ENCODE measurements at places on chromosomes 3 and 15. TPM values are rescaled to one million over a fixed set of nuclear protein-coding genes. Genes with fewer than 3 reads are reported as not detected.

DNA sequence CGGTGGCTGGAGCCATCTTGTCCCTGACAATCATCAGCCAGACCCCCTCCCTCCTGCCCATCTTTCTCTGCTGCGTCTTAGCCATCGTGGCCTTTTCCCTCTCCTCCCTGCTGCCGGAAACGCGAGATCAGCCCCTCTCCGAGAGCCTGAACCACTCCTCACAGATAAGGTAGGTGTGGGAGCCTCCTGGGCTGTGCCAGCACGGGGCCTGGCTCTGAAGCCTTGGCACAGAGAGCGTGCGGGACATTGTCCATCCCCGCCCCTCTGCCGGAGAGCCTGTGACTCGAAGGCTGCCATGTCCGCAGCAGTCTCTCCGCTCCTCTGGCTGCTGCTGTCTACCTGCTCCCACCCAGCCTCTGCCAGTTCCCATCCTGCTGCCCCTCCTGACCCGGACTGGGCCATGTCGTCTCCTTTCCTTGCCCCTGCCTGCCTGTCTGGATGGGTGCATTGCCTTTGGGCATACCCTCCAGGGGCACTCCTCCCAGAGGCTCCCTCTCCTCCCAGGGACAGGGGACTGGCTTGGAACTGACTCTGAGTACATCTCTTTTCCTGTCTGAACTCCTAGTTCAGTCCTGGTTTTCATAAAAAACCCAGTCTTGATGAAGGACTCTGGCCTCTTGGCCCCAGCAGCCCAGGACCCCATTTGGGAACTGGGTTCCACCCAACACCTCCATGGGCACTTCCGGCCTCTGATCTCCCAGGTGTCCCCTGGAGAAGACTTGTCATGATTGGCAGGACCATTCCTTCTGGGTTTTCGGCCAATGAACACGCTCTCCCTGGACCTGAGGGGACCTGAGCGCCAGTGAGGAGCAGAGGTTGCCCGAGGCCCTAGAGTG, 30.0 kb upstream of the XYLB start:
- no peaks in the 10 kb centered on the region for H3K4me1 ChIP-seq
- H3K36me3 ChIP-seq = no peaks in the 10 kb centered on the region
- no peak overlapping the region for H3K27ac ChIP-seq

- H3K27ac ChIP-seq = no peak overlapping the region
- no peak overlapping the region for H3K4me3 ChIP-seq
- DNase-seq = no peak
- no peaks in the 10 kb centered on the region for H3K27me3 ChIP-seq
- peaks cover 81% of the 10 kb centered on the region for H3K4me1 ChIP-seq
Measured at GRCh38 chr15:68808091-68808490, 12.6 kb downstream of the ANP32A start.

DNA sequence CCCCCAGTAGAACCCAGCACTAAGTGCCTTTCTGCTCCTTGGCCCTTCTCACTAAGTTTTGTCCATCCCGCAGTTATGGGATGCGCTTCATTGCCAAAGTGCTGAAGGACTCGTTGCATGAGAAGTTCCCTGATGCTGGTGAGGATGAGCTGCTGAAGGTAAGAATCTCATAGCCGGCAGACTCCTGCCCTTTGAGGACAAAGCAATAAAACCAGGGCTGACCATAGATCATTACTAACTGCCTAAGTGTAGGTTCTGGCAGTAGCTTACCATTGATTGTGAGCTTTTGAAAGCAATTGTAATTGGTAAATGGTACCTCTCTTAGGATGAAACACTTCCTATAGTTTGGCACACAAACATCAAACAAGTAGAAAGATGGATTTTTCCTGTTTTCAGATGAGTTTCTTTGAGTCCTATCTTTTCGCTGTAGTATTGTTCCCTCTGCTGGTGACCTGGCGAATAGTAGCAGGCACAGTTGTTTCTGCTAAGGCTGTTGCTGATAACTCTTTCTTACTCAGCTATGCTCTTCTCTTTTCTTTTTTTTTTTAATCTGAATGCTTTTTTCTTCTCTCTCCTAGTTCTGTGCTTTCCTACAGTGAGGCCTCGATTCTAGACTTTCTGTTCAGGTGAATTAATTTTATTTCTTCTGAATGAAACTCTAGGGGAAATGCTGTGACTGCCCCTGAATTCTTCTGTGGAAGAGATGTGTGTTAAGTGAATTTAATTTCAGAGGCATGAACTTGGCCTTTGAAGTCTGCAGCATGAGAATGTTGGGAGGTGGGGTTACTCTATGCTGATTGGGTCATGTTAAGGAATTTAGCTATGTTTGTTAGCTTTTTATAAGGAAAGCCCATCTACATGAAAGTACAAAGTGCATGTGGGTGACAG, 47.4 kb upstream of the CRTC3 start:
- H3K4me1 ChIP-seq = peaks cover 25% of the 10 kb centered on the region
- H3K4me3 ChIP-seq = no peak overlapping the region
- H3K27ac ChIP-seq = no peak overlapping the region

- H3K4me1 ChIP-seq = peaks cover 3% of the 10 kb centered on the region
- no peak for DNase-seq
- no peak overlapping the region for H3K4me3 ChIP-seq
- no peak overlapping the region for H3K27ac ChIP-seq
- no peaks in the 10 kb centered on the region for H3K36me3 ChIP-seq
- H3K27me3 ChIP-seq = peaks cover 21% of the 10 kb centered on the region
Measured at GRCh38 chr15:89669309-89669865, 9.8 kb downstream of the PLIN1 start.

DNA sequence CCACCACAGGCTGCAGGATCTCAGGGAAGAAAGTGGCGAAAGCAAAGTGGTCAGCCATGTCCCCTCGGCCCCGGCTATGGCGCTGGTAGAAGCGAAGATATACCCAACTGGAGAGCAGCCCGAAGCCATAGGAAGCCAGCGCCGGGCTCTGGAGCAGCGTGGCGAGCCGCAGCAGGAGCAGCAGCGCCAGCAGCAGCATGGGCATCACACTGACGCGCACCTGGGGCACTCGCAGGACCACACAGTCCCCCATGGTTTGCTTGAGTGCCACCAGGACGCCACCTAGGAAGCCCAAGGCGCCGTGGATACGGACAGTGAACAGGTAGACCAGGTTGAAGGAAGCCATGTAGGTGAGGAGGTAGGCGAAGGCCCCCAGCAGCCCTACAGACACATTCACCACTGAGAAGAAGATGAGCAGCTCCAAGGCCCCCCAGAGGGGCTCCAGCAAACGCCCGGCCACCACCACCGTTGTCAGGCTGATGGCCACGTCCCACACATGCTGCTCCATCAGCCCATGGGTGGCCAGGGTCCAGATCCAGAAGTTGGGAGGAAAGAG, 888 bp downstream of the TMEM115 start:
- peak overlapping the region; percentile 98 for H3K4me3 ChIP-seq
- peaks cover 38% of the 10 kb centered on the region for H3K4me1 ChIP-seq
- peak overlapping the region; percentile 91 for H3K27ac ChIP-seq

DNA sequence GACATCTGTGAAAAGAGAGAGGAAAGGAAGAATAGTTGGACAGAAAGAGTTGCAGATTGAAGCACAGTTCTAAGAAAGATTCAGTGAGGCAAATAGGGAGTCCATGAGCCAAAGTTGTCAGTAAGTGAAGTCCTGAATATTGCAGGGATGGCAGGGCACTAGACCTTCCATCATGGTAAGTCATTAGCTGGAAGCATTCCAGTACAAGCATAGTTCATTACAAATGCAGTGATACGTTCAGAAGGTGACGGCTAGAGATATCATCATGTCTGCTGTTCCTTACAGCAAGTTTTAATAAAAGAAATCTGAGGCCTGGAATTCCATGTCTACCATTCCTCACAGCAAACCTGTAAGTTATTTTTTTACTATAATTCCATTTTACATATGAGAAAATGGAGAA, 720.1 kb downstream of the GBE1 start:
- H3K4me3 ChIP-seq = no peak overlapping the region
- no peaks in the 10 kb centered on the region for H3K27me3 ChIP-seq
- H3K4me1 ChIP-seq = no peaks in the 10 kb centered on the region
- no peak overlapping the region for H3K27ac ChIP-seq

DNA sequence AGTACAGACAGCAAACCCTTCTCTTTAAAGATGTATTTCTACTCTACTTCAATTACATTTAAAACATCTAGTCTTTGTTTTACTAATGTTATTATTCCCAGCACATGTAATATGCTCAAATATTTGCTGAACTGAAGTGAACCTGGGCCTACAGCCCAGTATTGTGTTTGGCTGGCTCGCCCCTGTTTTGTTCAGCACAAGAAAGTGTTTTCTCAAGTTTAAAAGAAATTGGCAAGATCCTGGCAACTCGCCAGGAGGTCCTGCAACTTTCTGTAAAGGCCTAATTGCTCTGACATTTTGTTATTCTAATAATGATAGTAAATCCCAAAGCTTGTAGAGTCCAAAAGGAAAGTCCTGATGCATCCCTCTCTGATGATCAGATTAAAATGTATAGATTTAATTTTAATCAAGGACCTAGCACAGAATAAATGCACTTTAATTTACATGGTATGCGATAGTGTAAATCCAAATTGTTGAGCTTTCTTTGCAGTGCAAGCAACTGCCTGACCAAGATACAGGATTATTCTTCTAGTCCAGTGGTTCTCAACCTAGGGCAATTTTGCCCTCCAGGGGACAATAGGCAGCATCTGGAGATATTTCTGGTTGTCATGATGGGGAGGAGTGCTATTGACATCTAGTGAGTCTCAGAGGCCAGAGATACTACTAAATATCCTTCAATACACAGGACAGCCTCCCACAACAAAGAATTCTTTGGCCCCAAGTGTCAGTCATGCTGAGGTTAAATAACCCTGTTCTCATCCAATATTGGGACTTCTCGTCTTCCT, 35.7 kb upstream of the TMOD3 start:
- H3K27ac ChIP-seq = no peak overlapping the region
- H3K36me3 ChIP-seq = no peaks in the 10 kb centered on the region
- no peaks in the 10 kb centered on the region for H3K4me1 ChIP-seq
- DNase-seq = no peak

GRCh38 chr3:40329071-40329470, 19.6 kb downstream of the EIF1B start:
- H3K4me3 ChIP-seq = no peak overlapping the region
- H3K27me3 ChIP-seq = no peaks in the 10 kb centered on the region
- H3K27ac ChIP-seq = no peak overlapping the region
- H3K36me3 ChIP-seq = no peaks in the 10 kb centered on the region
- H3K4me1 ChIP-seq = peaks cover 4% of the 10 kb centered on the region

DNA sequence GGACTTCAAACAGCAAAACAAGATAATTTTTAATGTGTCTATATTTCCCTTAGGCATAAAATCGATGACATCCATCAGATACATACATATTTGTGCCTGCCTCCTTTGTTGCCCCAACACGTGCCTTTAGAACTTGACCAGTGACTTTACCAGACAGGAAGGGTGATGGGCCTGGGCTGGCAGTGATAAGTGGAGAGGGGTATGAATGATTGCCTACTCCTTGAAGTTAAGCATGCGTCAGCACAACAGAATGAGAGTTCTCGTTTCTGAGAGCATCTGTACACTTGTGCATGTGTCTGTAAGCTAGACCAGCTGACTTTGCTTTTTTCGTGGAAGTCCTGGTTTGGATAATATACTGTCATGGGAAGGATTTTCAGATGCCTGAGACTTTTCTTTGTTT, 54.9 kb upstream of the COL6A6 start:
- DNase-seq = no peak
- H3K27ac ChIP-seq = no peak overlapping the region
- no peak overlapping the region for H3K4me3 ChIP-seq
- peaks cover 17% of the 10 kb centered on the region for H3K27me3 ChIP-seq
- no peaks in the 10 kb centered on the region for H3K36me3 ChIP-seq

DNA sequence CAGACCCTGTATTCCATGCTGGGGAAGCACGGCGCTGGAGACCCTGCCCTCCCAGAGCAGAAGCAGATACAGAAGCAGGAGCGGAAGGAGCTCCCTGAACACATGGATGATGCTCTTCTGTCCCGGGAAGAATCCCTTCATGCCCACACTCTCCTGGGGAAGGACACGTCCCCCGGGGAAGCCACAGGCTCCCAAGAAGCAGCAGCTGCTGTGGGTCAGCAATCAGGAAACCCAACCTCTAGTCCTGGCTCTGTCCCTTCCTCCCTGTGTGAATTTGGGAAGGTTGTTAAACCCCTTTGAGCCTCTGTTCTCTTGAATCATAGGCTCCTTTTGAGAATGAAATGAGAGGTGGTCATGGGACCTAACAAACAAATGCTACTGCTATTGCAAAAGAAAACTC, 176.2 kb upstream of the TPM1 start:
- no peaks in the 10 kb centered on the region for H3K4me1 ChIP-seq
- H3K27ac ChIP-seq = no peak overlapping the region
- H3K36me3 ChIP-seq = no peaks in the 10 kb centered on the region
- no peak overlapping the region for H3K4me3 ChIP-seq
- H3K27me3 ChIP-seq = no peaks in the 10 kb centered on the region

DNA sequence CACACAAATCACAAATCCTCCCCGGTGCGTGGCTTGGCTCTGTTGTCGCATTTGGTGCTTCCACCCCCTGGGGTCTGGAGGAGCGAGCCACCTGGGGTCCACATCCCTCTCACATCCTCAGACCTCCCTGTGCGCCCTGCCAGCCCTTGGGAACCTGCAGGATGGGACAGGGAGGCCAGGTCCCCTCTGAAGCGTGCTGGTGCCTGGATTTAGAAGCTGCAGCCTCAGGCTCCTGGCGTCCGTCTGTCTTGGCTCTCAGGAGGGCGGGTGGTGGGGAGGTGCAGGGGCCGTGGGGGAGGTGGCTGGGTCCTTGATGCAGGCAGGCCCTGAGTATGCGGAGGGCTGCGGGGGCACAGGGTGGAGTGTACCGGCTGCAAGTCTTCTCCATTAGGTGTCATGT, 38.4 kb downstream of the RGMA start:
- no peak for DNase-seq
- no peak overlapping the region for H3K4me3 ChIP-seq
- H3K27me3 ChIP-seq = no peaks in the 10 kb centered on the region
- H3K36me3 ChIP-seq = no peaks in the 10 kb centered on the region

DNA sequence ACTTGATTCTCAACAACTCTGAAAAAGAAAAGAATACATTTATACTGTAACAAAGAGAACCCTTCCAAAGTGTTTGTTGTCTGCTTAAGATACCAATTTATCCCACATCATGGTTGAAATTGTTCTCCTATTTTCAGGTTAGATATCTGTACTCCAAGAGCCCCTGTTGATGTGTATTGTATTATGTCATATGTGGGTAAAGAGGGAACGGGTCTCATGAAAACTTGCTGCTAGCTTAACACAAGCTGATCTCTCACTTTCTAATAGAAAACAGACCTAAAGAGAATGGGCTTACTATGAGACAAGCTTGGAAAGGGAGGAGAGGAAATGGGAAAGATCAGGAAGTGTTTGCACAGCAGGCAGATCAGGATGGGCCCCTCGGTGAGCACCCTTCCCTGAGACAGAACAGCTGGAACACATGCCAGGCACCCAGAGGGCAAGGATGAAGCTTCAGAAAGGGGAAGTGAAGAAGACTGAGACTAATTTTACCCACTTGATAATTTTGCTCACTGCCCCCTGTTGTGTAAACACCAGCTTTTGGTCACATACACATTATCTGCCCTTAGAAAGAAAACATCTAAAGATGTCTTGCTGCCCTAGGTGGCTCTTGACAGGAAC, 747.9 kb upstream of the CCDC54 start:
- H3K4me3 ChIP-seq = no peak overlapping the region
- DNase-seq = no peak
- H3K4me1 ChIP-seq = no peaks in the 10 kb centered on the region
- H3K36me3 ChIP-seq = no peaks in the 10 kb centered on the region

Gene NDN
- 3.9 TPM for total RNA-seq

Gene SNAPC5
- total RNA-seq = 43.3 TPM

Gene TTLL13
- 0.41 TPM for total RNA-seq

Gene FBXO40
- total RNA-seq = not detected

Gene ADAMTSL3
- total RNA-seq = not detected

Gene GOLGA8R
- total RNA-seq = 1.4 TPM

All from activated naive CD8-positive, alpha-beta T cell treated with anti-CD3 and anti-CD28 coated beads for 36 hours (primary cell).